ENCODE measurements at places on chromosomes 7 and 10.

GRCh38 chr10:68305854-68306253, 26.0 kb upstream of the HNRNPH3 start:
- DNase-seq, result no peak

GRCh38 chr7:101089876-101090275, 4.6 kb downstream of the TRIM56 start:
- no peak for DNase-seq

- no peak for DNase-seq
Measured at GRCh38 chr10:50360077-50360850, 108.9 kb upstream of the ASAH2 start.

- DNase-seq, result no peak
Measured at GRCh38 chr10:5719546-5719945, 34.9 kb downstream of the TASOR2 start.

DNA sequence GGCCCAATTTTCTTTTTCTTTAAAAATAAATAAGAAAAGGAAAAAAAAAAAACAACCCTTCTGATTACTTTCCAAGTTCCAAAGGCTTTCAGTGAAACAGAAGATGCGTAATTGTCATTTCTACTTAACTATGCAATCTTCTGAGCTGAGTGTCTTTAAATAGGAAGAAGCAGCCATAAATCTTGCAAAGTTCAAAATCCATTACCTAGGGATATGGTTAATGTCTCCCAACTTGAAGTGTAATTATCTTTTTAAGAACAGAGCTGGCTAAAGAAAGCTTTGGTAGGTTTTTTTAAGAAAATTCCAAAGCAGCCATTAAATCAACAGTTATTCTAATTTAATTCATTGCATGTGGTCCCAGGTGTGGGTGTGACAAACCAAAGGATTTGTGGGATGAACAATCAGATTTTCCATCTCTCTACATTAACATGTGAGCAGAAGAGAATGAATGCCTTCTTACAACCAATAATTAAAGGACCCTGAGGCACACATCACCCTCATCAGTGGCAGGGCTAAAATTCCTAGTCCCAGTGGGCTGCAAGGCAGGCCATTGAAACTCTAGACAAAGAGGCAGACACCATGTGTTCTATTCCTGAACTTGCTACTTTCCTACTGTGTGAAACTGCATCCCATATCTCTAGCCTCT, 419.2 kb downstream of the REEP3 start:
- no peak for DNase-seq

DNA sequence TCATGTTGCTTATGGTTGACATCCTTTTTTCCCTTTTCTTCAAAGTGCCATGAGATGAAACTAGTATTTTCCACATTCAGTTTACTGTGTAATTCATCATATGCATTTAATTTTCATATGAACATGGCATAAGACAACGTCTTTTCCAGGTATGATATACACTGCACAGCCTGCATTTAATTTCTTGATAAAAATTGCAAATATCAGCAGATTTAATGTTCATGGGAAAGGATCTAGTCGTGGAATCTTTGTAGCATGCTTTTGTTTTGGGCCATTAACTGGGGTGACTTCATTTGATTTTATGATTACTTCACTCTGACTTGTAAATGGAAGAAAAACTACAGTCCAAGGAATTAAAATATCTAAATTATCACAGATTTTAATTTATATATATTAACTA, 837.3 kb downstream of the IPMK start:
- DNase-seq, result no peak

- DNase-seq, result no peak
Measured at GRCh38 chr10:122264436-122264835, 6.7 kb upstream of the BTBD16 start.

DNA sequence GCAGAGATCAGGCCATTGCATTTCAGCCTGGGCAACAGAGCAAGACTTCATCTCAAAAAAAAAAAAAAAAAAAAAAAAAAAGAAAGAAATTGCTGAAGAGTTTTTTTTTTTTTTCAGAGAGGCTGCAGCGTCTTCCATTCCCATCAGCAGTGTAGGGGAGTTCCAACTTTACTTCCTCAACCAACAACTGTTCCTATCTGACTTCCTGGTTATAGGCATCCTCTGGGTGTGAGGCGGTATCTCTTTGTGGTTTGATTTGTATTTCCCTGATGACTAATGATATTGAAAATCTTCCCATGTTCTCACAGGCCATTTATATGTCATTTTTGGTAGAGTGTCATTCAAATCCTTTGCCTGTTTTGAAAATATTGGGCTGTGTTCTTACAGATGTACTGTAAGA, 40.2 kb downstream of the PRTFDC1 start:
- no peak for DNase-seq

- DNase-seq, result no peak
Measured at GRCh38 chr7:87316846-87317552, 28.5 kb upstream of the CROT start.
